Esophagus mucosa (tissue), 1 donor: ENCODE measurements at places on chromosomes 12 and 14. TPM values are rescaled to one million over a fixed set of nuclear protein-coding genes. Genes with fewer than 3 reads are reported as not detected.
A peak's percentile ranks its signal among the peaks of the same experiment; 100 is the strongest.

CEBPE gene
- total RNA-seq = not detected

DNA sequence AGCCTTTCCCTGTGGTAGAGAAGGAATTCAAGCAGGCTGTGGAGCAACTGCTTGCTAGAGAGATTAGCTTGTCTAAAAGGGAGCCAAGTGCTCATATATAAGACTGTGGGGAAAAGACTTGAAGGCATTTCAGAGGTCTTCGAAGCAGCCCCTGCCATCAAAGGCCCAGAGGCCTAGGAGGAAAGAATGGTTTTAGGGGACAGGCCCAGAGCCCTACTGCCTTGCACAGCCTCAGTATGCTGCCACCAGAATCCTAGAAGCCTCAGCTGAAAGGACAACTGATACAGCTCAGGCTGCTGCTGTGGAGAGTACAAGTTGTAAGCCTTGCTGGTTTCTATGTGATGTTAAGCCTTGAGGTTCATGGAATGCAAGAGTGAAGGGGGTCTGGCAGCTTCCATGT lies 109.9 kb downstream of the DERA start:
- ATAC-seq = no peak

LGR5 gene
- total RNA-seq = not detected

- ATAC-seq = peak; percentile 81
Observed at GRCh38 chr14:68941820-68942219, 37.3 kb downstream of the ACTN1 start.

ZCCHC8 gene
- total RNA-seq = 15.5 TPM
